COR-L47 (cell line): ENCODE measurements at places on chromosomes 6 and 20.

DNA sequence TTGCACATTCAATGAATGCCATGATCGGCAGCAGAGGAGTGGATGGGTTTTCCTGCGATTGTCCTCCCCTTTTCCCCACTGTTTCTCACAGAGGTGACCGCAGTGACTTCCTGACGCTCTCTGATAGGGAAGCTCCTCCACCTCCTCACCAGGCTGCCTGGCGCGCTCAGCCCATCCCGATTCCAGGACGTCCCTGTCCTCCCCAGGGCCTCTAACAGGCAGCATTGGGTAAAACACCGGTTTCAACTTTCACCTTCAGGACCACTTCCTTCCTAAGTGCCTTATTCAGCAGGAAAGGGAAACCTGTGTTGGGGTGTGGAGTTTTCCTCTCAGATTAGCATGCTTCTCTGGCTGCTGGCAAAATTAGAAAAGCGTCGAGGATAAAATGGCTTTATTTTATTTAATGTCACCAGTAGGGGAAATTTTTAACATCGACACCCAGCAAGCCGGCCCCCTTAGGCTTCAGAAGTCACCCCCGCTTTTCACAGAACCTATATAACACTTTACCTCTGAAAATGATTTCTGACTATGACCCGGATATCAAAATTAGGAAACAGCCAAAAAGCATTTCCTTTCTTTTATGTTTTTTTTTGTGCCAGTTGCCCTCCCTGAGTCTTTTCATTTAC, 570.4 kb upstream of the GJE1 start:
- DNase-seq = no peak

DNA sequence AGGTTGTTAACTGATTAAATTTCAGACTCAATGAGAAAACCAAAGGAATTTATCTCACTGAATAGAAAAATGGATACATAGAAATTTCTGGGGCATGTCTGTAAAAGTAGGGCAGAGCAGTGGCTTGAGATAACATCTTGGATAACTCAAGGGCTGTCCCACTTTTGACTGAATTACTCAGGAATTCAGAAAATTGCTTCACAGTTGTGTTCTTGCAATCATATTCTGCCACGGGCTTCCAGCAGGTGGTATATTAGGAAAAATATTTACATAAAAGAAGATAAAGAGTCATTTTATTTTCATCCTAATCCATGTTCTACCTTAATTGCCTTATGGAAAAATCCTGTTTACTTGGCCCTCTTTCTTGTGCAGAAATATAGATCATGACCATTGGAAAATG, 156.4 kb upstream of the AKIRIN2 start:
- DNase-seq = no peak

DNA sequence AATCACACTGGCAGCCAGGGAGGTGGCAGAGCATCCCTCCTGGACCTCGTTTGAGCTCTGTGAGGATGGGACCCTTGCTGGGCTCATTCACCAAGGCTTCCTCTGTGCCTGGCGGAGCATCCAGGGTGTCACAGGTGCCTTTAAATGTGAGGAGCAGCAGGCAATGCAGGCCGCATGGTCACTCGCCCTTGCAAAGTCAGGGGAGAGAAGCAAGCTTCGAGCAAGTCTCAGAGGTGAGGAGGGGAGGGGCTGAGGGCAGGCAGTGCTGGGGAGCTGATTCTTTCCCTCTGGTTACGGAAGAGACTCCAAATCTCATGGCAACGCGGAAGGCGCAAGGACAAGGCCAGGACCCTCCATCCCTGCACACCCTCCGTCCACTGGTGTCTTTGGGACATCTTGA, 182.7 kb upstream of the PMEPA1 start:
- DNase-seq = no peak

DNA sequence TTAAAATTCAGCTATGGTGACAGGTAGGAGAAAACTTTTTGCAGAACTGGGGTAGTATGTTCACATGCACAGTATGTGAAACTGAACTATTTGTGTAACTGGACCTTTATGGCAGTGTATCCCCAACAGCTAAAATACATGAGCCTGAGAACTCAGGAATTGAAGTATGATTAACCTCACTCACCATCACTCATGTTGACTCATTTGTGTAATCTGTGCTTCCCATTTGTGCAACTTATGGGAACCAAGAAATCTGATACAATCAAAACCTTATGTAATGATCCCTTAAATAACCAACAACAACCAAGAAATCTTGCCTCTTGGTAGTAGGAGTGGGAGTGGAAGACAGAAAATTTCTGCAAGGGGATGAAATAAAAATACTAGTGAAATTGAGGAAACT, 674.9 kb downstream of the HDGFL1 start:
- no peak for DNase-seq

DNA sequence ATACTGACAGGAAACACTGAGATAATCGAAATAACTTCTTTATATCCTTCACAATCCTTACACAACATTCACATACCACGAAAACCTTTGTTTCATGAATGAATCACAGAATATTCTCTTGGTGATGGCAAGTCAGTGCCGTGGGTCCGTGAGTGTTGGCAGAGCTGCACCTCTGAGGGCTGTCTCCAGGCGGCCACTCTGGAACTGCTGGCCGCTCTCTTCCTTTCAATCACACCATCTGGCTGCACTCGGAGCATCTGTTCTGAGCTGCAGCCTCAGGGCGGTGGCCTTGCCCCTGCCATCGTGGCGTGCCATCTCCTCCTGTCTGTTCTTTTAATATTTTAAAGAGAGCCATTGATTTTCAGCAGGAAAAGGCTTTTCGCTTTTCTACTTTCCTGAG, 129.4 kb upstream of the AFDN start:
- DNase-seq = no peak

- no peak for DNase-seq
Measured at GRCh38 chr6:42301986-42302385, 84.3 kb upstream of the MRPS10 start.

DNA sequence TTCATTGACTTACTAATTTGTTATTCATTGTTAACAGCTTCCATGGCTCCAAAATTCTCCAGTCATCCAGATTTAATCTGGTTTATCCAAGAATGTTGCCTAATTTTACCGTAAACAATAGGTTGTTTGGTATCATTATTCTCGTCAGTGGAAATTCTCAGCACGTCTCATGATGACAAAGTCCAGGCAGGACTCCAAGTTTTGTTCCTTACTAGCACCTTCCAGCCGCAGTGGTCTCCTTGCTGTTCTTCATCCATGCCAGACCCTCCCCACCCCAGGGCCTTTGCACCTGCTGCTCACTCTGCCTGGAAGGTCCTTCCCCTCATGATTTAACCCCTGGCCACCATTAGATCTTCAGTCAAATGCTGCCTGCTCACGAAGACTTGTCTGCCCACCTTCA, 48.1 kb upstream of the NAA20 start:
- peak; percentile 38 for DNase-seq

GRCh38 chr6:72084992-72085569, 198.7 kb downstream of the RIMS1 start:
- DNase-seq = peak; percentile 14

- peak; percentile 41 for DNase-seq
Measured at GRCh38 chr6:150881911-150882481, 16.5 kb downstream of the MTHFD1L start.

DNA sequence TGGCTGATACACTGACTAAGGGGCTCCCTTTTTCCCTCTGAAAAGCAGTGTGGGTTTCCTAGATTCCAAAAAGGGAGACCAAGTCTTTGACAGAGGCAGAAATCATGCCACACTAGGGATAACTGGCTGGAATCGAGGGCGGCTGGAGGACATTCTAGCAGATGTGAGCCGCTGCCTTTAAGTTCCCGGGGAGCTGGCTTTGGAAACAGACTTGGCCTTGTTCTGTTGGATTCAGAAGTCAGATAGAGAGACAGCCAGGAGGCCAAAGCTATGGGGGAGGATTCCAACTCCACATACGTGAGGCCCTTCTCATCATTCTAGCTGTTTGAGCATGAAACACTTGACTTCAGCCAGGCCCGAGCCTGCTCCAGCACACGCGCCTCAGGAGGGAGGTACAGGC, 109.9 kb upstream of the FOXC1 start:
- no peak for DNase-seq

DNA sequence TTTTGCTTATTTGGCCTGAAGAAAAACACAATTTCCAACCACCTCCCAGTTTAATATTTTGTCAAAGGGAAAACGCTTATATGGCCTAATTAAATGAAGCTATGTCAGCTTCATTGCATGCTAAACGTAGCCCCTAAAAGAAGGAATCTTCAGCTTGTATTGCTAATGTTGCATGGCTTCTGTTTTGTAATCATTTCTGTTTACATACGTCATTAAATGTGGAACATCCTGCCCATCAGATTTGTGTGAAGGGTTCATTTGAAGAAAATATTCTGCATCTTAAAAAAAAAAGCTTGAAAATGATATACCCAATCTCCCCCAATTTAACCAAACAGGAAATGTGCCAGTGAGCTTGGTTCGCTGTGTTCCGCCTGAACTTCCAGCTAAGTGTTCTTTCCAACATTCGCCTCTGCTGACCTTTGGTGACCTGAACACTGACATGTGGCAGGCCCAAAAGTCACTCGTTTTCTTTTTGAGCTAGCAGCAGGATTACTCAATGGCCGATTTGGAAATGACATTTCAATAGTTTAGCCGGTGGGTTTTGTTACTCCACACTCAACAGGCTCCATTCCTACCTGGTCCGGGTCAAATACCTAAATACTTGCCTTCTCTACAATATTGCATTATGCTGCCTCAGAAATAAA, 12.7 kb upstream of the SIRT5 start:
- no peak for DNase-seq

DNA sequence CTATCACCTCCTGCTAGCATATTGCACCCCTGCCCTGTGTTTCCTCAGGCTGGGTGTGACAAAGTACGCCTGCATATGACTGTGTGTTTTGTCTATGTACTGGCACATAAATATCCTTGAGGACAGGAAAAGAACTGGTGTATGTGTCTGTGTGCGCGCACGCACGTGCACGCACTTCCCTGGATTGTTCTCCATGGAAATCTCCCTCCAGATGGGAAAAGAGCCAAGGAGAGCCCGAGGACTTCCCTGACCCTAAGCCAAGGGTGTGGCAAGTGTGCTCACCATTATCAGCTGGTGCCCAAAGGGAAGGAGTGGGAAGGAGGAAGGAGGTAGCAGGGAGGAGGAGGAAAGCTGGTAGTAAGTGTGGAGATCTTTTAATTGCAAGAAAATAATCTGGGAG, 117.6 kb downstream of the HIVEP2 start:
- DNase-seq = no peak

GRCh38 chr20:709423-709822, 33.8 kb upstream of the SCRT2 start:
- DNase-seq = peak; percentile 81

DNA sequence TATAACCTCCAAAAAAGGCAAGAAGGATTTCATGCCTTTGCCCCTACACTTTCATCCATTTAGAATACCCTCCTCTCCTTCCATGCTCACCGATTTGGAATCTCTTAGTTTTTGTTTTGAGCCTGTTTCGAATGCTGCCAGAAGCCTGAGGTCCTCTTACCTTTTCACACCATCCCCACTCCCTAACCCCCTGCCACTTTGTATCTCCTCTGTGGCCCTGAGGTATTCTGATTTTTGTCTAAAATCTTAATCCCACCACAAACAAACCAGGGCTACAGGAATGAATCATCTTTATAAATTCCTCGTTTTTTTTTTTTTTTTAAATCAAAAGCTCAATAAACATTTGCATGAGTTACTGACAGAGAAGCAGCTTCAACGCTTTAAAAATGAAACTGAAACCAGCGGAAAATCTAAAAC, 1.6 kb upstream of the RPS12 start:
- no peak for DNase-seq

- DNase-seq = no peak
Measured at GRCh38 chr6:13415283-13415682, 72.1 kb downstream of the GFOD1 start.

- DNase-seq = no peak
Measured at GRCh38 chr6:28488916-28489365, 26.7 kb downstream of the GPX6 start.

DNA sequence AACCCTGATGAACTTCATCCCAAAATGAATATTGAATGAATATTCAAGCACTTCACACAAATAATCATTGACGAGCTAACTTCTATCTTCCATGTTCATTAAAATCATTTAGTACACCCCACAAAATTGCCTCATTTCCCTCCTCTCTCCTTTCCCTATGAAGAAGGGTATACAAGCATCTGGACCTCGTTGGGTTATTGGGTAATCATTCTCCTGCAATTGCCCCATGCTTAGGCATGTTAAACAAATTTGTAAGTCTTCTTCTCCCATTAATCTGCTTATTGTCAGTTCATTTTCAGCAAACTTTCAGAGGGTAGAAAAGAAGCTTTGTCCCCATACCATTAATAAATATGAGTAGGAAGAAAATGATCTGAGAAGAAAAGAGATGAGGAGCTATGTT, 27.6 kb downstream of the PRKN start:
- DNase-seq = no peak
